ENCODE measurements at places on chromosomes 2 and 18.

DNA sequence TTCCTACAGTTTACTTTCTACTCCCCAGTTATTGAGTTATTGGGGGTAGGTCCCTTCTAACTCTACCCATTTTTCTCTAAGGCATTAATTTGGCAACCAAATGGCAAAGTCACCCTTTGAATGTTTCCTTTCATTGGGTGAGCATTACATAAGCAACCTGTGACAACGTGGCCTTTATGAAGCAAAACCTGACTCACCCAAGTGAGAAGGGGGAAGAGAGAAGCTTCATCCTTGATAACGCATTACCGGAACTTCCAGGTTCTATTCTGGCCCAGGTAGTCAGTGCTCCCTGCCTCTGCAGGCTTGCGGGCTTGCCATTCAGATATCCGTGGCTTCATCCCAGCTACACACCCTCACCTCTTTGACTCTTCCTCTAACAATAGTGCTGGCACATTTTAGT is 39.1 kb upstream of the FAM124B start:
- DNase-seq: no peak

DNA sequence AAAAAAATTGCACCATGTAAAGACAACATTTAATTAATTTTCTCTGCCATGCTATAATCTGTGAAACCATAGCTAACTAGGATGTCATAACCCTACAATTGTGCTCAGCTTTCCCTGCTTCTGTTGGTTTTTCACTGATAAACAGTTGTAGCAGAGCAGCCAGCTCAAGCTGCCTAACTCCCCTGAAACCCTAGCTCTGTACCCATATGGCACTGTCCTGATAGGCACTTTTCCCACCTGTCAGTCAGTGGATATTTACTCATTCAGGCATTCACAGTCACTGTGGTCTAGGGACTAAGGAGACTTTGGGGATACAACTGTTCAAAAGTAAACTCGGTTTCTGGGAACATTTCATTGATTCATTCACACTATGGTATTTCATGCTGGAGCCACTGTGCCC is 407.0 kb downstream of the DSEL start:
- no peak for DNase-seq

GRCh38 chr2:188238386-188238785 is 53.3 kb upstream of the GULP1 start:
- no peak for DNase-seq

- no peak for DNase-seq
Observed at GRCh38 chr2:241750076-241750840, 15.8 kb downstream of the D2HGDH start.

GRCh38 chr2:17540093-17540812 is at the start of gene VSNL1:
VSNL1 (plus strand) TSS chr2:17540696; CDS start chr2:17592075, 51,379 bp downstream.
- DNase-seq: peak; percentile 93

DNA sequence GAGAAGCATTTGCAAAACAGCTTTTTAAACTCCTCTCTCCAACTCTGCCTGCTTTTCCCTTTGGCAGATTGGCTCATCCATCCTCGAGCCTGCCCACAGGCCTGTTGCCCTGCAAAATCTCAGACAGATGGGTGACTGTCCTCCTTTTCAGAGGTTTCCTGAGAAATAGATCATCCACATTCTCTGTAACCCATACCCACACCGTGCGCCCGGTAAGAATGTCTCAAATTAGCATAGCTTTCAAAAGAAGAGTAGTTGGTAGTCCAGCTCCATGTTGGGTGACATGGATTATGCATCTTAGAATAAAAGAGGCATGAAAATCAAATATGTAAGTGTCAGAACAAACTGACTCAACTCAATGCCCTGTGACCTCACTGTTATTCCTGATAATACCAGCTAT is 457.9 kb downstream of the TSN start:
- DNase-seq: no peak

GRCh38 chr2:147099845-147100244 is 745.0 kb upstream of the ACVR2A start:
- no peak for DNase-seq

DNA sequence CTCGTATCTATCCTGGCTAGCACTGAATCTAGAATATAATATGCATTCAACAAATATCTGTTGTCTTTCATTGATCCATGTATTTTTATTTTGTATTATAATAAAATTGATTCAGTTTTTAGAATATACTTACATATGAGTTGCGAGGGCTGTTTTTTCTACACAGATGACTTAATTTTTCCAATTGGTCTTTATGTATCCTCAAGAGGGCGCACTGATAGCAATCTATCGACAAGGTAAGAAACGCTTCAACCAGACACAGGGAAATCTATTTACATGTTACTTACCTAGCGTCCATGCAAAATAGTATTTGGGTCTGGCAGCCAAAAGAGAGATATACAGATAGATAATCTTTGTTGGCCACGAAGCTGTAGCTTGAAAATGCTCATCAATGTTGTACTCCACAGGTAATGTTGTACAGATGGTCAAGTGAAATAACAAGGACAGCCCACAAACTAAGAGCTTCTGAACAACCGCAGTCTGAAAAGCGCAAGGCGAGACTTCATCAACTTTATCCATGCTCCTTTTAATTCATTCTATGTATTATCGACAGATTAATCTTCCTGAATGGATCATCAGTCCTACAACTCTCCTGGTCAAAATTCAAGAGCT is 35.5 kb upstream of the KIDINS220 start:
- peak; percentile 56 for DNase-seq

DNA sequence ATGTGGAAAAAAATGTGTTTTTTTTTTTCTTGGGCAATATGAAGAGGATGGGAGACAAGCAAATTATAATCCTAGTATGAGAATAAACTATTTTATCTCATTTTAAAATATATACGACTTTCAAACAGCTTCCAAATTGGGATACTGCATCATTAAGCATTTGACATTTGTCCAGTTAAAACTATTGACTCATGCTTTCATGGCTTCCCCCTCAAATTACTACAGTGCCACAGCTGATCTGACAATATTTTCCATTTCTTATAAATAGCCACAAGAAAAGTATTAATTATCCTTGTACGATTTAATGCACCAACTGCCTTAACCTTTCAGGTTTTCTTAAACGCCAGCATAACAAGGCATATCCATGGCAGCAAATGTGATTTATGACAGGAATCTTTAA is 1134.8 kb upstream of the ZEB2 start:
- peak; percentile 38 for DNase-seq

DNA sequence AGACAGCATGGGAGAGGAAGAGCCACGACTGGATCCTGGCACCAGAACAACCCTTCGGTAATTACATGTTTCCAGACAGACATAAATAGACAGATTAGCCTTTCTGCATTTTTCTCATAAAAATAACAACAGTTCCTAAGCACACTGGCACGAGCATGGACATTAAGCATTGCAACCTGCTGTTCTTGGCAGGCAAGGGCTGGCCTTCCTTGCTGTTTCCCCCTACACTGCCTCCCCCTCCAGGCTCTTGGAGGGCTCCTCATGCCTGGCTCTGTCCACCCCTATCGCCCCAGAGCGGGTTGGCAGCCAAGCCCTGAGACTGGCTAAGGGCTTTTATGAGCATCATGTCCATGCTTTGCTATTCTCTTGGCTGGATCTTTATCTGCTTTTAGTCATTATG is 89.6 kb downstream of the TTC32 start:
- DNase-seq: no peak

DNA sequence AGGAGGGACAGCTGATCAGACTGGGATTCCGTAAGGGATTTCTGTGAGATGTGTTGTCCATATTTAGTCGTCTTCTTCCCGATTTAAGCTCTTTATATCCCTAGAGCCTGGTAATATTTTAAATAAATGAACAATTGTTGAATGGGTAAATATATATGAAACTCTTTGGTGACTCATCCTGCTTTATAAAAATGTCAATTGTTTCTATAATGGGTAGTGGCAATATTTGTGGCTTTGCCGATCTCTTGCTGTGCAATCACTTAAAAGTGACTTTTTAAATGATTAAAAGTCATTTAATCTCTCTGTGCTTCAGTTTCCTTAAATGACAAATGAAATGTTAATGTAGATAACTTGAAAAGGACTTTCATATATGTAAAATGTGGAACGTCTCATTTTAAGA is 339.2 kb downstream of the RNF144A start:
- DNase-seq: no peak

GRCh38 chr2:132797556-132797955 is 127.6 kb upstream of the LYPD1 start:
- DNase-seq: no peak

Data from astrocyte of the cerebellum (primary cell).